ENCODE measurements at places on chromosomes 13 and 19.

GRCh38 chr19:3365093-3365835, 1.1 kb upstream of the NFIC start:
- no peak for DNase-seq

GRCh38 chr19:45526143-45526542, 18.9 kb downstream of the VASP start:
- DNase-seq = no peak

DNA sequence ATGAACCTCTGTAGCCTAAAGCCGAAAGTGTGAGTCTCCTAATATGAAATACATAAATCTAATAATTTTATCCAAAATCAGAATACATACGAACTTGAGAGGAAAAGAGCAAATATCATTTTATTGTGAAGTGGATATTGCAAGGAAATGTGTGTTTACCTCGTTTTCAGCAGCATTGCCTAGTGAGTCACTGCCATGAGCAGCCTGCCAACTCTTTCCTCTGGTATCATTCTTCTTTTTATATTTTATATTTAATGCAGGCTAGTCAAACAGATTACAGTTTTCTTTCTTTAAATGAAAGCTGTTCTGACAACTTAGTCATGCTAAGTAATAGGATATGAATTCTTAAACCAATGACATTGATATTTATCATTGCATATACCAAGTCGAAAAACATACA, 44.2 kb downstream of the EDNRB start:
- DNase-seq = no peak

DNA sequence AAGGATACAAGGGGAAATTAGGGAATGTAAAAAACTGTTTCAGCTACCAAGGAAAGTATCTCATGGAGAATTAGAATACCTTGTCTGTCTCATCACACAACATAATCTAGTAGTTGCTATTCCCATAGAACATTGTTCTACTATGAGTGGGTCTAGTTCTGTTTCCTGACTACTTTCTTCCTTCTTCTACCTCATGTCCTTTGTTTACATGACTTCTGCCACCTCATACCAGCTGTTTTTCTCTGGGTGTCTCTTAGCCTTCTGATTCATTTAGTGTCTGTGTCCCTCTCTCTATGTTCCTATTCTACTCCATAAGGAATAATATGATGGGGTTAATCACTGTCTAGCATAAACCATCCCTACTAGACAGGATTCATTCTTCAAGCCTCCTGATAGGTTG, 887.3 kb downstream of the DIAPH3 start:
- no peak for DNase-seq

DNA sequence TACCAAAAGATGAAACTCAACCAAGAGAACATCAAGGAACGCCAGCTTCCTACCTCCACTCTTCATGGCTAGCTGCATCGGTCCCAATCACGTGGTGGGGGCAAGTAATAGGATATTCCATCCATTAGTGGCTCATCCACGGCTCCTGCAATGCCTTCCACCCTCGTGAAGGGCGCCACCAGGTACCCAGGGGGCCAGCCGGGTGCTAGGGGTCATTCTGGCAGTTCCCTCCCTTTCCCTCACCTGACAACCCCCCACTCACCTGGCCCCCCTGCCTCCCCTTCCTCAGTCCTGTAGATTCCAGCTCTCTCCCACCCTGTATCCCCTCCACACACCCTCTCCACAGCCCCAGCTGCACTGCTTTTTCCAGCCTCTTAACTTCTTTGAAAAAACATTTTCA, 161.9 kb downstream of the URI1 start:
- DNase-seq = no peak

- DNase-seq = no peak
Measured at GRCh38 chr19:16623576-16623975, 4.4 kb downstream of the MED26 start.

DNA sequence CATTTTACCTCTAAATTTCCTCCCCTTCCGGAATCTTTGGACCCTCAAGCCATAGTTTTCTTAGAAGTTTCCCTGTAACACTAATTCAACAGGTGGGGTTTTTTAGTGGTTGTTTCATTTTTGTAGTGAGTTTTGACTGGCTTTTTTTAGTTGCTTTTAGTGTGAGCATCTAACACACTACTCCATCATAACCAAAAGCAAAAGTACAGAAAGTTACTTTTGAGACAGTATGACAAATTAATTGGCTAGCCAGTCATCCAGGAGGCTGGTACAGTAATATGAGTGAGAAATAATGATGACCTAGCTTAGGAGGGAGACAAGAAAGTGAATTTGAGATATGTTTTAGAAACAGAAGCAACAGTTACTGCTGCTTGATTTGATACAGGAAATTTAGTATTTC, 71.5 kb downstream of the DNAJC15 start:
- no peak for DNase-seq

- DNase-seq = no peak
Measured at GRCh38 chr19:48303367-48303766, 22.0 kb upstream of the EMP3 start.

DNA sequence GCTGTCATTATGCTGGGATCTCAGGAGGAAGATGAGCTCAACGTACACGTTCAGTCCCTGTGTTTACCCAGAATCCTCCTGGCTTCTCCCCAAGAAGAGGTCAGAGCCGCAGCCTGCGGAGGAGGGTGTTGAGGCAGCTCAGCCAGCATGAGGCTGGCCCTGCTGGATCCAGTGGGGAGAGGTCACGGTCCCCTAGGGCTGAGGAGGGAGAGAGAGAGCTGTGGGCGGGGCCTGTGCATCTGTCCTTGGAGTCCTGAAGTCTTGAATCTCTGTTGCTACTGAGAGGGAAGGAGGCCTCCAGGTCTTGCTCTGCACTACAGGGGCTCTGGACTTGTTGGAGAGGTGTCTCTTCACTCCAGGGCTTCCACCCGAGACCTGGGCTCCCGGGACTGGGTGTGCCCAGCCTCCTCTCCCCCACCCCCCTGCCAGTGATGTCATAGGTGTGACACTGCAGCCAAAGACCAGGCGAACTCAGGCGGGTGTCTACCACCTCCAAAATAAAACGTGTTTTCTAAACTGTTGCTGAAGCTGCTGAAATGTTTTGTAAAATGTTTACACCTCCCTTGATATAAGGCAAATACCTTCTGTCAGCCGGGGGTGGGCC, 77.9 kb upstream of the KCTD15 start:
- DNase-seq = no peak

DNA sequence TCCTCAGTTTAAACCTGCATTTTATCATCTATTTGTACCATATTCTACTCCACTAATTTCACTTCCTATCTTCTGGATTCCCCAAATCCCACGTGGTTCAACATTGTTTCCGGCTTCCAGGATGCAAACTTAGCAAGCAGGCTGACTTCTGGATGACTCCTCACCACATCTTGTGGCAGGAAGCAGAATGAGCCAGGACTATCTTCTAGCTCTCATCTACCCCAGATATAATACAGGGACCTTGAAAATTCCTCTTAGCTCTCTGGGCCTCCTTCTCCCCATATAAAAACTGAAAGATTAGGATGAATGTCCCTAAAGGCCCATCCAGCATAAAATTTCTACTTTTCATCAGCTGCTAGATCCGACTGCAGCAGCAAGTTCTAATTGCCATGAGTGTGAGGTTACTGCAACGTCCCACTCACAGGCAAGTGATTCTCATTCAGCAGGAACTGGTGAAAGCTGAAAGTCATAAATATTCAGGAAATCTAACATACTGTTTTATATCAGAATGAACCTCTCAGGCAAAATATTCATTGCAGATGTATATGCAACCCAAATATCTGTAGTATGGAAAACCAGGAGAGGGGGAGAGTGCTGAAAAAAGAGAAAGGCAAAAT, 93.4 kb downstream of the KCTD12 start:
- no peak for DNase-seq

- DNase-seq = no peak
Measured at GRCh38 chr19:42531313-42531712, 3.0 kb upstream of the CEACAM1 start.

DNA sequence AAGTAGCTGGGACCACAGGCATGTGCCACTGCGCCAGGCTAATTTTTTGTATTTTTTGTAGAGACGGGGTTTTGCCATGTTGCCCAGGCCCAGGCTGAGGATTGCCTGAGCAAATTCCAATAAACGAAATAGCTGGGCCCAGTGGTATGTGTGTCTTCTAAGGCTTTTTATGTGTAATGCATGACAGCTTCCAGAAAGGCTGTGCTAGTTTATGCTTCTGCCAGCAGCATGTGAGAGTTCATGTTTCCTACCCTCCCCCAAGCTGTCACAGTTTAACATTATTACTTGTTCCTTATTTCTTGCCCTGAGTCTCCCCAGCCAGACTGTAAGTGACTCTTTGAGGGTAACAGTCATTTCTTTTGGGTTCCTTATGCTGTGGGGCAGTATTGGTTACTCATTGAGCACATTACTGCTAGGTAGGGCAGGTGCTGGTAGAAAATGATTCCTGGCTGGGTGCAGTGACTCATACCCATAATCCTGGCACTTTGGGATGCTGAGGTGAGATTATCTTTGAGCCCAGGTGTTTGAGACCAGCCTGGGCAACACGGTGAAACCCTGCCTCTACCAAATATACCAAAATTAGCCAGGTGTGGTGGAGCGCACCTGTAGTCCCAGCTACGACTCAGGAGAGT, 13.6 kb downstream of the GPATCH1 start:
- no peak for DNase-seq

GRCh38 chr13:80239571-80240255, 101.2 kb downstream of the SPRY2 start:
- DNase-seq = no peak

DNA sequence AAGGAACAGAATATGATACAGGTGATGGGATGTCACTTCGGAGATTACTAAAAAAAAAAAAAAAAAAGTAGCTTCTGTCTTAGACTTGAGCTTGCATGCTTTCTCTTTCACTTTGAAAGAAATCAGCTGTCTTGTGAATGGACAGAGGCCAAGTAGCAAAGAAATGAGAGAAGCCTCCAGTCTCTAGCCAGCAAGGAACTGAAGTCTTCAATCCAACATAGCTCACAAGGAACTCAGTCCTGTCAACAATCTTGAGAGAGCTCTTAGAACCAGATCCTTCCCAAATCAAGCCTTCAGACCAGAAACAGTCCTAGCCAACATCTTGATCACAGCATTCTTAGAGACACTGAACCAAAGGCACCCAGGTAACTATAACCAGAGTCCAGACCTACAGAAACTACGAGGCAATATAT, 7.7 kb downstream of the N4BP2L2 start:
- no peak for DNase-seq

- no peak for DNase-seq
Measured at GRCh38 chr19:38255383-38256014, 675 bp downstream of the PPP1R14A start.

GRCh38 chr19:14545716-14546082, 16.3 kb downstream of the TECR start:
- no peak for DNase-seq

DNA sequence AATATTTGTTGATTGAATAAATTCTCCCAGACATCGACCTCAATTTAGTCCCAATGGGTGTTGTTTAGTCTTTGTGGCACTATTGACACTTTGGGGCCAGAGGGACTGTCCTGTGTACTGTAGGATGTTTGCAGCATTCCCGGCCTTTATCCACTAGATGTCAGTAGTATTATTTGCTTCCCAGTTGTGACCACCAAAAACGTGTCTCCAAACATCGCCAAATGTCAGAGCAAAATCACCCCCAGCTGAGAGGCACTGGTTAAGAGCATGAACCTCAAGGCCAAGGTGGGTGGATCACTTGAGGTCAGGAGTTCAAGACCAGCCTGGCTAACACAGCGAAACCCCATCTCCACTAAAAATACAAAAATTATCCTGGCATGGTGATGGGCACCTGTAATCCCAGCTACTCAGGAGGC, 15.4 kb downstream of the NLRP12 start:
- DNase-seq = no peak

- no peak for DNase-seq
Measured at GRCh38 chr19:3506384-3507340, 551 bp downstream of the FZR1 start.

All from stimulated activated effector memory CD8-positive, alpha-beta T cell treated with anti-CD3 and anti-CD28 coated beads, Interleukin-12 subunit alpha, Interleukin-12 subunit beta, amount 100 ng/mL, for 72 hours (primary cell).